ENCODE measurements at places on chromosomes 2 and 18.

- DNase-seq, result peak; percentile 48
Measured at GRCh38 chr18:903701-904100, 970 bp upstream of the ADCYAP1 start.

DNA sequence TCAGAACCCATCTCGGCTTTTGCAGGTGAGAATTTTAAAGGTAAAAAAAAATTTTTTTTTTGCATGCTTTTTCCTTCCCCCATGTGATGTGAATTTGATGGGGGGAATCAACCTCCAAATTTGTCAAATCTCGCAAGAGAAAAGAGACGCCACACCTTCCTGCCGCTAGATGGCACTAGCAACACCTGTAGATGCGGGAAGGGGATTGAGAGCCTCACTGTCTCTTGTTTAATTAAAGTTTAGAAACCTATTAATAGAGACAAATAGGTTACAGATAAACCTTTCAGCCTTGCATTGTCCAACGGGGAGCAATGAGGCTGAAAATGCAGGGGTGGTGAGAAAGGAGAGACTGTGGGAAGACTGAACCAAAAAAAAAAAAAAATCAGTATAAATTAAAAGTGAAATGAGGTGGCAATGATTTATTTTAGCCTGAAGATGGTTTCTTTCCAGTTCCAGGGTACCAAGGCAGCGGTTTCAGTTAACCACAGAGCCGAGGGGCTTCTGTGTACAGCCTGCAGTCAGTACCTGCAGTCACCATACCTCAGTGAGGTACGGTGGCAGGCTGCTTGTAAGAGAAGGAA is 84.6 kb downstream of the NRP2 start:
- peak; percentile 67 for DNase-seq

DNA sequence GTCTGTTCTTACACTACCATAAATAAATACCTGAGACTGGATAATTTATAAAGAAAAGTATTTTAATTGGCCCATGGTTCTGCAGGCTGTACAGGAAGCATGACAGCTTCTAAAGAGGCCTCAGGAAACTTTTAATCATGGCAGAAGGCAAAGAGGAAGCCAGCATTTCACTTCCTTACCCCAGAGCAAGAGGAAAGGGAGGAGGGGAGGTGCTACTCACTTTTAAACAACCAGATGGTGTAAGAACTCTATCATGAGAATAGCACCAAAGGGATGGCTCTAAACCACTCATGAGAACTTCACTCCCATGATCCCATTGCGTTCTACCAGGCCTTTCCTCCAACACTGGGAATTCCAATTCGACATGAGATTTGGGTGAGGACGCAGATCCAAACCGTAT is 344.4 kb upstream of the SLC39A10 start:
- no peak for DNase-seq

DNA sequence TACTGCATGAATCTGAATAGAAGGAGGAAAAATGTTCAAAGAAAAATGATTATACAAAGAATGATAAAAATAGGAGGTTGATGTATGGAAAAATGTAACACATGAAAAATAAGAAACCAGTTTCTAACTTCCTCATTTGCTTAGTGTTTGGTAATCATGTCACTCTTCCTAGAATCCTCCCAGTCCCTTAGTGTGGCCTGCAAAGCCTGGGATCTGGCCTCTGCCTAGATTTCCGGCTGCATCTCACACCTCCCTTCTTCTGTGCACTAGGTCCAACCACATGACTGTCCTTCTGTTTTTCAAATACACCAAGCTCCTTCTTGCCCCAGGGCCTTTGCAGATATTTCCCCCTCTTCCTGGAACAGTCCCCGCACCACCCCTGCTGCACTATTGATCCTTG is 76.8 kb upstream of the RBMS1 start:
- DNase-seq, result no peak

DNA sequence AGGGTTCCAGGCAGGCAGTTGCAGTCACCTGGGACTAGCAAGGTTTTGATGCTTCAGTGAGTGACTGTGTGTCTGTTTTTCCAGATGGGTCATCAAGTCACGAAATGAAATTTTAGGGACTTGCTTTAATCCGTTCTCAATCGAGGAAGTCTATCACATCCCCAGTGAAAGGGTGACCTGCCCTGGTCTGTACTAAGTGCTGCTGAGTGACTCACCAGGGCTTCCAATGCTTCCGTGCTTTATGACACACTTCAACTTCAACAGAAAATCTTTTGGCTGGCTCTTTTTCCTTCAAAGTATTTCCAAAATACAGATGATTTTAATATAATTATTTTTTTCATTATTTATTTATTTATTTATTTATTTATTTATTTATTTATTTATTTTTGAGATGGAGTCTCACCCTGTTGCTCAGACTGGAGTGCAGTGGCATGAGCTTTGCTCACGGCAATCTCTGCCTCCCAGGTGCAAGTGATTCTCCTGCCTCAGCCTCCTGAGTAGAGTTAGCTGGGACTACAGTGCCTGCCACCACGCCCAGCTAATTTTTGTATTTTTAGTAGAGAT is 18.4 kb downstream of the TFCP2L1 start:
- DNase-seq, result no peak

GRCh38 chr2:58865436-58865835 is 624.3 kb upstream of the FANCL start:
- DNase-seq, result no peak

- DNase-seq, result no peak
Measured at GRCh38 chr2:3269425-3270094, 108.1 kb downstream of the EIPR1 start.

DNA sequence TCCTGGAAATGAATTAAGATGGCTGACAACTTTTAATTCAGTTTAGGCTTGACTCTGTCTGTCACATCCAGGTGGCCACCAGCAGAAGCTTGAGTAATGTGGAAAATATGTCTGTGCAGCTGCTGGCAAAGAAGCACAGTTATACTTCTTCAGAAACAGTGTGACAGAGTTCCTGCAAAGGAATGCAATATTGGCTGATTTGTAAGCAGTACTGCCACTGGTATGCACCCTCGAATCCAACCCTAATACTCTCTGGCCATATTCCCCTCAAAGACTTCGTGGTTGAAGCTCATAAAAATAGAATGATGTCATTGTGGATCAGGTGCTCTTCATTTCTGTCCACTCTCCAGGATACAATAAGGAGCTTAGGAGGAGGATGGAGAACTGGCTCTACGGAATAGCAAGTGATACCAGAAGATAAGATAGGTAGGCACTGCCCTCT is 86.2 kb downstream of the METTL8 start:
- DNase-seq, result no peak

DNA sequence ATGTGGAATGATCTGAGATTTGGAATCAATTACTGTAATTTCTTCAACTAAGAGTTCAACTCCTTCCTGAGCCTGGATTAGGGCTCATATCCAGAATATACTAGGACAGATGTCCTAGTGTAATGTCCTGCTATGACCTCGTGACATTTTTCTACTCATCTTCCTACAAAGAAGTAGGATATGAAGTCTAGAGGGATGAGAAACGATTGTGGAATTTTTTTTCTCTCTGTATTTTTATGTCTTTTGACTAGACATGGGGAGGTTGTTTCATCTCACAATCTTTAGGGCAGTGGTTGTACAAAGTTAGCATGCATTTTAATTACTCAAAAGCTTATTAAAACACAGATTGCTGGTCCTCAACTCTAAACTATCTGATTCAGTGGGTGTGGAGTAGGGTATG is 203.0 kb downstream of the PARD3B start:
- no peak for DNase-seq

DNA sequence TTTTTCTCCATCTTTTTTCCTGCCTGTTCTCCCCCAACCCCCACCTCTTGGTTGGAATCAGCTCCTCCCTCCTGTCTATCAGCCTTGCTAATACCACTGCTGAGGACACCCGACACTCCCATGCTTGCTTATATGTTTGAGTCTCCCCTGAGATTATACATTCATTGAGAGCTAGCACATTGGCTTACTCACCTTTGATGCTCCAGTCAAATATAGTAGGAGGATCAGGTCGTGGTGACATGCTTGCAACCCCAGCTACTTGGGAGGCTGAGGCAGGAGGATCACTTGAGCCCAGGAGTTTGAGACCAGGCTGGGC is 91.5 kb upstream of the CCBE1 start:
- no peak for DNase-seq

- no peak for DNase-seq
Measured at GRCh38 chr18:31880186-31880898, 62.6 kb downstream of the TRAPPC8 start.

DNA sequence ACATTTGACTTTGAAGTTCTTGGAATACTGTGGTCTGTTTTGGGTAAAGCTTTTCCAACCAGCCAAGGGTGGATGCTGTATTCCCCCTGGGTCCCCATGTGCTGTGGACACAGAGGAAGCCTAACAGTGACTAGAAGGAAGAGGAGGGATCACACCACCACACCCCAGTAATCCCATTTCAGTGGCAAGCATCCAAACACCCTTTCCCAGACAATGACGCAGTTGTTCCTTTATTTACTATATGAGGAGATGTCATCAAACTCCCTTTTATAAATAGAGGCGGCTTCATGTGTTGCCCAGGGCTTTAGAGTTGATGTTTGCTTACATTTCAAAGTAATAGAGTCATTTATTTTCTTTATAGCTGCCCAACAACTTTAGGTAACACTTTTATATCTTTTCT is 959.4 kb upstream of the GYPC start:
- no peak for DNase-seq

DNA sequence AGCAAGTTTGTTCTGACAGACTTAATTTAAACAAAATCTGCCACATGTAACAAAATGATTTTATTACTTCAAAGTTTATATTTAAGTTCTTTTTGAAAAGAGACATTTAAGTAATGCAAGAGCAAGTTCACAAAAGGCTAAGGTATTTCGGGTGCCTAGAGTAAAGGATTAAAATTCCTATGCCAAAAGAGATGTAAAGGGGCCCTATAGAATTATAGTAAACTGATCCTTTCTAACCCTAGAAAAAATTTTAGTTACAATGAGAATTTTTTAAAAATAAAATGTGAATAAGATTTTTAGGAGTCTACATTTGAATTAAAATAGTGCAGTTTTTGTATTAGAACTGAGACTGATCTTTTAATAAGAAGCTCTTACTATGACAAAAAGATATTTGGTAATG is 147.1 kb downstream of the PLEKHA3 start:
- DNase-seq, result no peak

DNA sequence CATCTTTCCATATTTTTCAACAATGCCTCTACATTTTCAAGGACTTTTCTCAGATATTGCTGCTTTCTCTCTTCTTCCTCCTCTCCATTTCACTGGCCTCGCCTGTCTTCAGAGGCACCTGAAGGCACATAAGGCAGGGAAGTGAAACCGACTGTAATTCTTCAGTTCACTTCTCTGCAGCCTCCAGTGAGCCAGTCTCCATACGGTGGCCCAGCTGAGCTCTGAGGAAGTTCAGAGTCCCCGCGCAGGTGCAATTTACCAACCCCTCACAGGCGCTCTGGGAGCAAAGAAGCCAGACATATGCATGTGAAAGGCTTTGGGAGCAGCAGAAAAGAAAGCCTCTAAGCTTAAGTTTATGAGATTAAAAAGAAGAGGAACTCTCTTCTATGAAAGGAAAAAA is 12.4 kb downstream of the KLHL14 start:
- peak; percentile 36 for DNase-seq

- no peak for DNase-seq
Measured at GRCh38 chr2:143514413-143514812, 385.2 kb downstream of the ARHGAP15 start.

DNA sequence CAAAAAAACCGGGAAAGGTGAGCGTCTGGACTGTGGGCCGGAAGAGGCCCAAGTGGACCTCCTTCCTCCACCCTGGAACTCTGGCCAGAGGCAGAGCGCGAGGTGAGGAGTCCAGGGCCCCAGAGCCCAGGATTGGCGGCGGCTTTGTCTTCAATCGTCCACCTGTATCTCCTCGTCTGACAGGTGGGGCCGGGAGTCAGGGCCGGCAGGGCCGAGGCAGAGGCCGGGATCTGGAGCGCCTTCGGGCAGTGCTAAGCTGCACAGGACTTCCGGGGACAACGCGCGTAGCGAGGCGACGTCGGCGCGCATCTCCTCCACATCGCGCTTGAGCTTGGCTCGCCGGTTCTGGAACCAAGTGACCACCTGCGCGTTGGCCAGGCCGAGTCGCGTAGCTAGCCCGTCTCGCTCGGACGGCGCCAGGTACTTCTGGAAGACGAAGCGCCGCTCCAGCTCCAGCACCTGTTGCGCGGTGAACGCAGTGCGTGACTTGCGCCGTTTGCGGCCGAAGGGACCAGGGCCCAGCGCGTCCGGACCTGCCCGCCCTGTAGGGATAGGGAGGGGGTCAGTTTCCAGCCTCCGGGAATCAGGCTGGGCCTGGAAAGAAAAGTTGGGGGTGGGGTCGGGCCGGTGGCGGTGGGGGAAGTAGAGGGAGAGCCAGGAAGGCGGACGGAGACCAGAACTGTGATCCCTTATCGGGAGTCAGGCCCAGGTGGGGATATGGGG is 1.5 kb downstream of the LBX2 start:
- peak; percentile 65 for DNase-seq

GRCh38 chr2:69205491-69205890 is 181.5 kb downstream of the GFPT1 start:
- DNase-seq, result no peak

- no peak for DNase-seq
Measured at GRCh38 chr2:217293607-217294006, 433.7 kb upstream of the TNP1 start.

DNA sequence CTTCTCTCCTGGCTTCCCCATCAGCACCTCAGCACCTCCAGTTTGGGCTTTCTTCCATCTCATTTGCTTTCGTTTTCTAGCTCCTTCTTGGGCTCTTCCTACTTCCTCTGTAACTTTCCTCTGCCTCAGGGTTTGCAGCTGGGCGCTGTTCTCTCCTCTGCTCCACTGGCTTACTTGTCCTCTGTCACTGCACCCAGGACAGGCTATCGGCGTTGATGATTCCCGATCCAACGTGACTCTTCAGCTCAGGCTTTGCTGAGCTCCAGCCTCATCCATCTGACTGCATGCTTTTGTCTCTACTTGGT is 362.4 kb downstream of the CYRIA start:
- DNase-seq, result no peak

DNA sequence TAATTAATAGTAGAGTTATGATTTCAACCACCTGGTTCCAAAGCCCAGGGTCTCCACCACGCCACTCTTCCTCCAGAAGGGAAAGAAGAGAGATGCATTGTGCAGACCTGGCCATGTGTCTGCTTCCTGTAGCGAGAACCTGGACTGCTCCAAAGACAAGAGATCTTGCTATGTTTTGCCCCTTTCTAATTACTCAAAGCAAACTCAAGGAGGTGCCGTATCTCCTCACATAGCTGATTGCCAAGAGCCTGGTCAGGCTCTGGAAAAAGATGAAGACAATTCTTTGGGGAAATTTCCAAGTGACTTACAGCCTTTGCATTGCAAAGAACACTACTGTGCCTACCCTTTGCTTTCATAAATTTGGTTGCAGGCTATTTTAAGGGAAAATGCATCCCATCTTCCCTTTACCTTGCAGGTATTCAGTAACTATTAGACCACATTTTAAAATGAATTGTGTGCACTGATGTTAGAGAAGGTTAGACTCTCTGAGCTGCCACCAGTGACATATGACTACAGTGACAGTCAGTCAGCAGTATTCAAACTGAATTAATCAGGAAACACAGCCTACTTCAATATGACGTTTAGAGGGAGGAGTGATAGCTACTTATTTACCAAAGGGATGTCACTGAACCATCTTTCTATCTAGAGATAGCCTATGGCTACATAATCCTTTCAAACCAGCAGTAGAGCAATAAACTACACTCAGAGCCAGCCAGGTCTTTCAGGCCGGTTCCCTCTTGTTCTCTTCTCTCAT is 842.1 kb upstream of the FANCL start:
- DNase-seq, result no peak

Data from GM13976 (cell line).